GM12878 (cell line): ENCODE measurements at places on chromosomes 11 and 22. TPM values are rescaled to one million over a fixed set of nuclear protein-coding genes. Genes with fewer than 3 reads are reported as not detected.

Gene RNASEH2C
- total RNA-seq: 110 and 111 TPM in 2 replicates

Gene ART5
- not detected in 2 replicates for total RNA-seq

Gene BATF2
- 0.98 and 1.1 TPM in 2 replicates for total RNA-seq

Gene MYBPC3
- not detected in 2 replicates for total RNA-seq

Gene ART1
- total RNA-seq: not detected in 2 replicates

Gene UBQLNL
- total RNA-seq: 0.33 and 0.51 TPM in 2 replicates

DNA sequence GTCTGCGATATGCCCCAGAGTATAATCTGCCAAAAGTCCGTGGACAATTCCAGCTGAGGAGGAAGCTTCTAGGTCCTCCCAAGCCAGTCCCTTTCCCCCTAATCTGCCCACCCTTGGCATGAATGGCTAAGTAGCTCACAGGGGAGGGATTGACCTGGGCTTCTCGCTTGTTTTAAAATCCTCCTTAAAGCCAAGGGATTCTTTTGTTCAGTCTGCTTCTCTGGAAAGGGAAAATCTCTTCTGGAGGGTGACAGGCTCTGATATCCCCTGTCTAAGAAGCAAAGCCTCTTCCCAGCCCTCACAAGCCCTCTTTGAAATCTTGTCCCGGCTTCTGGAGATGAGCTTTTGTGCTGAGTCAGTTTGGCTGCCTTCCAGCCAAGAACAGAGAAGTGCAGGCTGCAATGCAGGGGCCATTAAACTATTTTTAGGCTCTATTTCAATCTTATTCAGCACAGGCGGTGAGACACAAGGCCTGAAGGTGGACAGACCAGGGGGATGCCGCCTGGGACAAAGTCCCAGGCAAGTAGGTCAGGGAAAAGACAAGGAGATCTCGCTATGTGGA is 23.9 kb downstream of the NEFH start:
- no peak for DNase-seq

- DNase-seq: no peak
Observed at GRCh38 chr11:92401520-92401919, 176.9 kb downstream of the FAT3 start.

GRCh38 chr11:121968638-121969037 is 147.4 kb downstream of the BLID start:
- DNase-seq: no peak

DNA sequence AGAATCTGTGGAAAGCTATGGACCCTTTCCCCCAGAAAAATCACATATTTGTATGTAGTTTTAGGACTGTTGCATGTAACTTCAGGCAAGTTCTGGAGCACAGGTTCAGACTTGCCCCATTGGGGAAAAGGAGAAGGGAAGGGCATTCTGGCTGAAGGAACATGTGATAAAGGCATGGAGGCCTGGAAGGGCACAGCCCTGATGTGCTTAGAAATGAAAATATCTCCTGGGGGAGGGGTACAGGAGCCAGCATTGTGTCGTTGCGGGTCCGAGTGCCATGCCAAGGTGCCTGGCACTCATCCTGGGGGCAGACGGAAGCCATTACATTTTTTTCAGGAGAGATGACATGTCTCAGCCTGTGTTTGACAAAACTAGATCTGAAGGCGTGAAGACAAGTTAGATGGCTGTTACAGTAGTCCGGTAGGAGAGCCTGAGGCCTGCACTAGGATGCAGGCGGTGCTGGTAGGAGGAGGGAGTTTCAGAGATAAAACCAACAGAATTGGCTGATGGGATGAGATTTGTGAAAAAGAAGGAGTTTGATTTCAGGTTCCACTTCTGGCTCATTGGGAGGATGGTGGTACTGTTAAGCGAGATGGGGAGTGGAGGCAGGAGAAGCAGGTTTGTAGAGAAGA is 96.9 kb downstream of the TEAD1 start:
- no peak for DNase-seq

DNA sequence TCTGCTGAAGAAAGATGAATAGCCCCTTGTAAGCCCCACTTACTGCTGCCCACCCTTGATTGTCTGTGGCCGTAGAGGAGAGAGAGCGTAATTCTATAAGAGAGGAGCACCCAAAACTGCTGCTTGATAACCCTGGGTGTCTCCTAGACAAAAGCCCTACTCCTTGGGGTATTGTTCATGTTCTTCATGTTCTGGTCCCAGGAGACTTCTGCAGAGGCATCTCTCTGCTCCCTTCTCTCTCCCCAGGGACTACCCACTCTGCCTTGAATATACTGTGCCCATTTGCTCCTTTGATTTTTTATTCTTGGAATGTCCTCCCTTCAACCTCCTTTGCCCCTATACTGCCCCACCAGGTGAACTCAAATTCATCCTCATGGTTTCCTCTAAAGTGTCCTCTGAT is 417.8 kb upstream of the CADM1 start:
- DNase-seq: no peak

DNA sequence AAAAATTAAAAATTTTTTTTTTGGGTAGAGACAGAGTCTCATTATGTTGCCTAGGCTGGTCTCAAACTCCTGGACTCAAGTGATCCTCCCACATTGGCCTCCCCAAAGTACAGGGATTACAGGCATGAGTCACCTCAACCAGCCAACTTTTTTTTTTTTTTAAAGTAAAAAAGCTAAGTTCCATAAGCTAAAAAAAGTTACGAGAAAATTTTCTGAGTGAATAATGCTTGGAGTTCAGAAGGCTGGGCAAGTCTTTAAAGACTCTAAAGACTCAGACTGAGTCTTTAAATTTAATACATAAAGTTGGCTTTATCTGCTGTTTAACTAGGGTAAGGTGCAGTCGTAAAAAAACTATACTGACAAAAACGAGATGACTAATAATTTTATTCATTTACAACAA is 5.6 kb downstream of the DDX6 start:
- DNase-seq: no peak

DNA sequence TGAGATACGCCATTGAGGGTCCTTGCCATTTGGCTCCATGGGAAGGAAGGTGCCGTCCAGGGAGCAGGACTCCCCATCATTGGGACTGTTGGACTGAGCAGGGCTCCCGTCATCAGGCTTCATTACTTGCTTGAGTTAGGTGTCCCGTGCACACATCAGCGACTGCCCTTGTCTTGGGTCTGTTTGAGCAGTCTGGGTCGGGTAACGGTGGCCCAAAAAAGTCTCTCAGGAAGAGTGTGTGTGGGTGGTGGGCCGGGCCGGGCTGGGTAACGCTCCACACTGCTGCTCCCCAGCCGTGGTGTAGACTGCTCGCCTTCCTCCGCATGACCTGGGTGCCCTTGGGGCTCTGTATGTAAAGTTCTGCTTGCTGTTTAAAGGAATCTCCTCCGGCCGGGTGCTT is 293.5 kb downstream of the TBC1D22A start:
- no peak for DNase-seq

DNA sequence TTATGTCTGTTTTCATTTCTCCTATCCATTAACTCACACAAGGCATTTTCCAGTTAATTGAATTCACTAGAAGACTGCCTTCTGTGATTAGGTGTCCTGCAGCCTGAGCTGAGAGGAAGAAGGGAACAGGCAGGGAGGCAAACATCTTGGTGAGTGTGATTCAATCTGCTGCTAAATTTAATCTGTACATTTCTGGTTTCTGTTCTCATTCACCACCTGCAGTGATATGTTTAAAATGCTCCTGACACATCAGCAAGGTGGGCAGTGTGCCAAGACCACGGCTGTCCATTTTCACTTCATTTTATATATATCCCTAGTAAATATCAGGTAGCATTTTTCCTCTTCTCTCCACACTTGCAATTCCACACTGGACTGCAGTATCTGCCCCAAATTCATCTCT is 416.5 kb downstream of the TMEM135 start:
- DNase-seq: peak; percentile 25

DNA sequence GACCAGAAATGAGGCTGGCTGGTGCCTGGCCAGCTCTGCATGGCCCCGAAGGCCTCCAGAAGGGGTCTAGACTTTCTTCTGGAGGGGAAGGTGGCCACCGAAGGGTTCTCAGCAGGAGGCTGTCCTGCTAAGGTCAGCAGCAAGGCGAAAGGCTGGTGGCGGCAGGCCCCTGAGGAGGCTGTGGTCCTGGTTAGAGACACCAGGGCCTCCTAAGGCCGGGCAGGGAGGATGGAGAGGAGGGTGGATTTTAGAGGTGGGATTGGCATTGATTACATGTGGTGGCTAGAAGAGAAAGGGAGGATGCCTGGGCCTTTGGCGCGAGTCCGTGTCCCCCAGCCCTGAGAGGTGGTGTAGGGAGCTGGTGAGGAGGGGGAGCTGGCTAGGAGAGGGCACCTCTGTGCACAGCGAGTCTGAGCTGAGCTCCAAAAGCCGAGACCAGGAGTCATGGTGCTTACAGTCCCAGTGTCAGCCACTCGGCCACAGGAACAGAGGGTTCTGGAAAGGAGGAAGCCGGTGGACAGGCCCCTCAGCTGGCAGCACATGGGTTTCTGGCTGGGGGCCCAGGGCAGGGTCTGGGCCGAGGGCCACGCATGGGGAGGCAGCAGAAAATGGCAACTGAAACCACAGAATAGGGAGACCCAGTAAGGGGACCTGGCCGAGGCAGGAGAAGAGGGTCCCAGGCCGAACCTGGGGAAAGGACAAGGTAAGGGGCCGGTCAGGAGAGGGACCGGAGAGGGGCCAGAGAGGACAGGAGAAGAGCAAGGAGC is 2.5 kb downstream of the FERMT3 start:
- DNase-seq: no peak

GRCh38 chr22:32103658-32104315 is 55.3 kb downstream of the C22orf42 start:
- DNase-seq: no peak

- DNase-seq: no peak
Observed at GRCh38 chr11:2149864-2150847, 10.9 kb downstream of the INS start.
